ENCODE measurements at places on chromosomes 6 and 20.

DNA sequence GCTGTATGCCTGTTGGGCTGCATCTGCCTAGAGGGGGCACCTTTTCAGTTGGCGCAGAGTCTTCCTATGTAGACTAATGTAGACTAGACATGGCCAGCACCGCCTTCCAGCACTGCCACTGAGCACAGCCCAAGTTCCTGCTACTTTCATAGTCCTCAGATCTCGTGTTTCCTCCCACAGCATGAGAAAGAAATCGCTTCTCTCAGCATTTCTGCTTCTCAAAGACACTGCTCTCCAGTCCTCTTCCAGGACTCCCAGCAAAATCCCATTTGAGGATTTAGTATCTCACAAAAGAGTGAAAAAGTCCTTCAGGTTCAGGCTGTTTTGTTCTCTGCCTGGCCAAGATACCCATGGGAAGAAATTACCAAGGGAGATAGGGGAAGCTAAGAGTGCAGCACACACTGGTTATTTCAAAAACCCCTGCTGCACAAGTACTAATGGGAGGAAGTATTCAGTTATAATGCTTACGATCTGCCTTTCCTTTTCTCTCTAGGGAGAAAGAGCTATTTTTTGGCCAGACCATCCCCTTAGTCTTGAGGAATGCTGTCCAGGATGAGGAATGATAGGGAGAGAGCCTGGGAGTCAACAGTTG, 35.7 kb downstream of the OGFRL1 start:
- no peak for DNase-seq

- DNase-seq: no peak
These were observed 82.8 kb downstream of the MAP3K5 start for GRCh38 chr6:136709429-136709828.

DNA sequence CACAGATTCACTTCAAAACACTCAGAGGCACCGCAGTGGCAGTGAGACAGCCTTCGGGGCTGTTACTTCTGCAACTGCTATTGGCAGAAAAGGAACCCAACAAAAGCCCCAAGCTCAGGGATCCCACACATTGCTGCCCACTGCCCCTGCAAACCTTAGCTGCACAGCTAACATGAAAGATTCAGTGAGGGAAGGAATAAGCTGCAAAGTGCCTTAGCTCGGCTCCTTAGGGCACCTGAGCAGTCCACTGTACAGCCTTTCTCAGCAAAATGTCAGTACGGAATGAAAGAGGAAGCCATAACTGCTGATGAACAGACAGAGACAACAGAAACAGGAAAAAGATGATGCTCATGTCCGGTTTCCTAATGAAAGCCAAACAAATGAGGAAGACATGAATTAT, 179.7 kb upstream of the SHLD1 start:
- DNase-seq: no peak

DNA sequence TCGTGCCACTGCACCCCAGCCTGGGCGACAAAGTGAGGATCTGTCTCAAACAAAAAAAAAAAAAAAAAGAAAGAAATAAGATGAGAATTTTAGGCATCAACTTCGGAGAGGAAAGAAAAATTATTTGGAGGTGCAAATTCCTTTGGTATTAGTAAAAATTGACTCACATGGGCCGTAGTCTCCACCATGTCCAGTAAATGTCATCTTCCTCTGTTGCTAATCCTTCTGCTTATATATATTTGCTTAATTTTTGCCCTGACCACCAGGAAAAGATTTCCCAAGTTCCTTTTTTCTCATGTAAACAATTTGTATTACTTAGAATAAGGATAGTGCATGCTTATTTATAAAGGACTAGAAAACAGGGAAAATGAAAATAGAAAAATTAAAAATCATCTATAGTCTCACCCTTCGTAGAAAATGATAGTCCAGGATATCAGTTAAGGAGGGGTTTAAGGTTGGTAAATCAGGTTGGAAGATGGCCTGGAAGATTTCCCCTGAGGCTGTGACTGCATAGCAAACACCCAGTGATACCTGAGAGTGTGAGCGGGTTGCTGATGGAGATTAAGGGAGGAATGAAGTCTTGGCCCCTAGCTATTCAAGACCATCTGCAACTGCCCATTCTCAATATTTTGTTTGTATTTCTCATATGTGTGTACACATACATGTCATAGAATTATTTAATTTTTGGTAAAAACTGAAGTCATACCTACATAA, 240.8 kb downstream of the ZNF217 start:
- DNase-seq: no peak

- no peak for DNase-seq
These were observed 82.0 kb downstream of the PTPRK start for GRCh38 chr6:128438393-128438792.

- no peak for DNase-seq
These were observed 14.4 kb downstream of the GSS start for GRCh38 chr20:34941226-34941625.

DNA sequence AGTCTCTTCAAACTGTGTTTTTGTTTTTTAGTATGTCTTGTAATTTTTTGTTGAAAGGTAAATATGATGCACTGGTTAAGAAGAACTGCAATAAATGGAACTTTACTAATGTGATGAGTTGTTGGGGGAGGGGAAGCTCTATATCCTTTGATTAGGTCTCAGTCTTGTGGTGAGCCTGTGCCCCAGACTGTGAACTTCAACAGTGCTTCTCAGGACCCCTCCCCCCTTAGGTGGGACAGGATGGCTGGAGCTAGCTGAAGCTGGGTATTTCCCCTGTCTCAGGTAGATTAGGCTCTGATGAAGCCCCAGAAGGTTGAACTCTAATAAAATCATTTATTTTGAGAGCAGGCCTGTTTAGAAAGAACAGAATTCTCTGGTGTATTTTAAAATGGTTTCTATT, 31.4 kb upstream of the TASP1 start:
- no peak for DNase-seq

- no peak for DNase-seq
These were observed 165.4 kb downstream of the CDH26 start for GRCh38 chr20:60123652-60124051.

- DNase-seq: no peak
These were observed 226.0 kb downstream of the BMP2 start for GRCh38 chr20:6993511-6993910.

GRCh38 chr6:151141685-151142084, 98.1 kb upstream of the AKAP12 start:
- no peak for DNase-seq

GRCh38 chr6:166767230-166767629, 140.2 kb upstream of the RPS6KA2 start:
- DNase-seq: no peak

GRCh38 chr6:40760887-40761286, 173.7 kb upstream of the LRFN2 start:
- no peak for DNase-seq

DNA sequence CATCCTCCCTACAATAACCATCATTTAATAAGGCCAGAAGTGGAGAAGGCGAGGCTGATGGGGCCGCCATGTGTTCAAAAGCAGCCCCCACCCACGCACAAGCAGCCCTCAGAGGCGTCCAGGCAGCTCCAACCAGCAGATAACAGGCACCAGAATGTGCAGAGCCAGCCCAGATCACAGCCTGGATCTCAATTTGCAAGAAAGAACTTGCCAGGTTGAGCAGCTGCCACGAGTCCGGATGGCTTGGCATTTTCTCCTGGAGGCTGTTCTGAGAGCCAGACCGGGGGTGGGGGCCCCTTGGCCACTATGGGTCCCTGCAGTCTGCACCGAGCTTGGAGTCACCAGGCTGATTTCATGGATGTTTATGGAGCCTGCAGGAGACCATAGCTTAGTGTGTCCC, 338.1 kb downstream of the PREX1 start:
- no peak for DNase-seq

DNA sequence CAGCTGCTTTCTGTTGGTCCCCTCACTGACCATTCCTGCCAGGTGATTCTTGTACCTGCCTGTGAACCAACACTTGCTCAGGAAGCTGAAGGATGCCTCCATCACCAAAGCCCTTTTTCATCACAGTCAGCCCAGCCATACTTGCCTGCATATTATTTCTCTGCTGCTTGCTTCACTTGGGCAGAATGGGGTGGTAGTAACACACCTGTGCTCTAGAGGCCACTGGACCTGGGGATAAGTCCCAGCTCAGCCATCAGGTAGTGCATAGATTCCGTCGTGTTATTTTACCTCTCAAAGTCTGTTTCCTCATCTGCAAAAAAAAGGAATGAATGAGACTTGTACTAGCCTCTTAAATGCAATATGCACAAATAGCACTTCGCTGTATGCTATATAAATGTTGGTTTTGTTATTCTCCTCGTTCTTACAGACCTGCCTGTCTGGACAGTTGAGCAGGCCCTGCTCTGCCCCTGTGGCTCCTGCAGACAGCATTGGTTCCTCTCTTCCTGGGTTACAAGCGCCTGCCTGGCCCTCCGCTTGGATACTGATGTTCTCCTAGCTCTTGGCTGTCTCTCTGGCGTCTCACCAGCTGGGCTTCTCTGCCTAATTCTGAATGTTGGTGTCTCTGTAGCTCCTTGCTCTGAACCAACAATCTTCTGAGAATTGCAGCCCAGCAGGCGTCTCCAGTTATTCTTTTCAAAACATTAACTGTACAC, 151.8 kb downstream of the UNC5CL start:
- DNase-seq: no peak

DNA sequence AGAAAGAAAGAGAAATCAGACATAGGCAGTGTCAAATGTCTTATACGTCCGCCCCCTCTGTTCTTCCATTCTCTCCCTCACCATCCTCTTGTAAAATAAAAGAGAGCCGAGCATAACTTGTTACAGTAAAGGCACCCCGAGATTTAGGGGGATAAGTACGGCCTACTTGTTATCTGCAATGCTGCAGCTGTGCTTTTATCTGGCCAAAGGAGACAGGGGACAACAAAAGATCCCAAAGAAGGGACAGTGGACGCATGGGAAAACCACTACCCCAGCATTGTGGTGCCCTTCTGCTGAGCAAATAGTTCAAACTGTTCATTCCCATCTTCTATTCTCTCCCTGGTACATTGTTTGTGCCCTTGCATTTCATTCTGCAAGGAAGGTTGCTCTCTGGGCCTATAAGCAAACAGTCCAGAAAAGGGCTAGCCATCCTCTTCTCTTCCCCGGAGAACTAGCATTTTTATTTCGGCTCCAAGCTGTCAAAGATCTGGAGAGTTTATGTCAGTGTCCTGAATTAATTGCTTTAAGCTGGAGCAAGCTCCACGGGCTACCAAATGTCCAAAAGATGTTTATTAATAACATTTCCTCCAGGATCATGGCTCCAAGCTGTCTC, 22.3 kb downstream of the FOXA2 start:
- DNase-seq: no peak

DNA sequence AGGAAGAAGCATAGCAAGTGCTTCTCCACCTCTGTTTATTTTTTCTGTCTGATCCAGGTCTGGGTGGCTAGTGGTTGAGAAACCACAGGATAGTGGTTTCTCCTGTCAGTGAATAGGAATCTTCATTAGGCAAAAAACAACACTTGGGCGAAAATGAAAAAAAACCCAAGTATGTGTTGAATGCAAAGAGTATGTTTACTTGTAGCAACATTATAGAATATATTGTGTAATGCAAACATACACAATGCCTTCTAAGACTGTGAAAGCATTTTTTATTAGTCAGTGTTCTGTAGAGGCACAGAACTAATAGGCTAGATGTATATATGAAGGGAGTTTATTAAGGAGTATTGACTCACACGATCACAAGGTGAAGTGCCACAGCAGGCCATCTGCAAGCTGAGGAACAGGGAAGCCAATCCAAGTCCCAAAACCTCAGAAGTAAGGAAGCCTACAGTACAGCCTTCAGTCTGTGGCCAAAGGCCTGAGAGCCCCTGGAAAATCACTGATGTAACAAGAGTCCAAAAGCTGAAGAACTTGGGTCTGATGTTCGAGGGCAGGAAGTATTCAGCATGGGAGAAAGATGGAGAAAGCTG, 111.1 kb downstream of the UST start:
- no peak for DNase-seq

GRCh38 chr6:14240411-14241166, 123.0 kb downstream of the CD83 start:
- DNase-seq: no peak

DNA sequence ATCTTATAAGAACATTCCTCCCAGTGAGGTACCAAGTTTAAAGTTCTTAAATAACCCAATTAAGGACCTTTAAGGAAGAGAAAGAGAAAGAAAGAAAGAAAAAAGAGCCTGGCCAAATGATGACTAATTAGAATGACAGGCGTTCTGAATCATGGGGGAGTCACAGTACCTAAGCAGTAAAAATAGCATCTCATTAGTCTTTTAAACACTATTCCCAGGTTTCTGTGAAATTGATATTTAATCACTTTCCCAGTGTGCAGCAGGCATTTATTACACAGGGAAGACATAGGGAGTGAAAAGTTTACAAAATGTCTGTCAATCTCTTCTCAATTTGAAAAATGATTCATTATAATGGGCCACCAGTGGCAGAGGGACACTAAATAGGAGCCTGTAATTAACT, 251.4 kb upstream of the MANEA start:
- no peak for DNase-seq

DNA sequence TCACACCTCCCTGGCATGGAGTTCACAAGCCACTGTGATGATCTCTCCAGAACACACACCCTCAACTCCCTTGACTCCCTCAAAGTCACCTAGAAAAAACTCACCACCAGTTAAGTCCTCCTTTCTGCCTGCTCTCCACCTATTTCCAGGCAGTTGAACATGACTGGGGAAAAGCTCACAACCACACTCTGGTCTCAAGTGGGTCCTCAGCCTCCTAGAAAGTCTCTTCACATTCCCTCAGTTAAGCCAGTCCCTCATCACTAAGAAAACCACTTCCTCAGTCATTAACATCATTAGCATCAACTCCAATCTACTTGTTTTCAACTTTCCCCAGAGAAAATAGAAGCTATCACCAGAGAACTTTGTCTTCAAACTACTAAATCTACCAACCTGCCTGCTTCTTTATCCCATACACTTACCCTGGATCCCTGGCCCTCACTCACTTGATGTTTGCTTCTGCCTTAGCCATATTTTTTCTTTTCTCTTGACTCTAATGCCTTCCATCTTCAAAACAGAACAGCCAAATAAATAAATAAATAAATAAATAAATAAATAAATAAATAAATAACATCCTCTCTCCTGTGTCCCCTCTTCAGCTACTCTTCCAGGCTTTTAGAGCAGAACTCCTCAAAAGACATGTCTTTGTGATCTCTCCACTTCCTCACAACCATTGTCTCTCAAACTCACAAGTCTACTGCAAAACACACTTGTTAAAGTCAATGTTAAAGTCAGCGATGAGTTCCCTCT, 742.4 kb upstream of the FLRT3 start:
- no peak for DNase-seq

GRCh38 chr6:44078827-44079671, 48.2 kb downstream of the MRPL14 start:
- DNase-seq: peak; percentile 78

GRCh38 chr20:19027971-19028370, 184.5 kb upstream of the SLC24A3 start:
- DNase-seq: no peak

DNA sequence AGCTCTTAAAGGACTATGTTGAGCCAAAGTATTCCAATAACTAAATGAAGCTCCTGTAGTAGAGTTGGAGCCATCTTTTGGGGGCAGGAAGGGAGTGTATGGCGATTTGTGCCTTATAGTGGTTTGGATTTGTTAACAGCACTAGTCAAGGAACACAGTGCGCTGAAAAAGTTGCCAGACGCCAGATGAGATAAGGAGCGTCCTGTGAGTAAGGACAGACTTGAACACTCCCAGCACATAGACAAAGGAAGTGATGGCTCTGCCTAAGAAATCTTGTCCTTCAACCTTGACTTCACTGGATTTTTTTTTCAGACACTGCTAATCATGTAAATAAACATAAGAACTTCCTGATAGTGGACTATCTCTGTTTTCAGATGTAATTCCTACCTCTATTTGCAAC, 136.9 kb downstream of the TRMT11 start:
- DNase-seq: no peak

Data from memory B cell (primary cell).